Activated naive CD8-positive, alpha-beta T cell treated with anti-CD3 and anti-CD28 coated beads, Interleukin-2, amount 10 ng/mL, durations not matched to agents 7 days and 5 days (primary cell): ENCODE measurements at places on chromosomes 6 and 20. TPM values are rescaled to one million over a fixed set of nuclear protein-coding genes. Genes with fewer than 3 reads are reported as not detected.

- no peak overlapping the region for H3K4me3 ChIP-seq
- no peaks in the 10 kb centered on the region for H3K4me1 ChIP-seq
- no peak for DNase-seq
- peaks cover 14% of the 10 kb centered on the region for H3K27me3 ChIP-seq
Measured at GRCh38 chr6:110170081-110170480, 9.4 kb downstream of the WASF1 start.

GRCh38 chr20:36836591-36837269 is 39.2 kb upstream of the TLDC2 start:
- peaks cover 25% of the 10 kb centered on the region for H3K4me1 ChIP-seq
- no peaks in the 10 kb centered on the region for H3K36me3 ChIP-seq
- peak overlapping the region; percentile 90 for H3K4me3 ChIP-seq

GRCh38 chr6:20931093-20931492 is 396.8 kb downstream of the CDKAL1 start:
- H3K27ac ChIP-seq: no peak overlapping the region
- H3K27me3 ChIP-seq: no peaks in the 10 kb centered on the region
- H3K4me1 ChIP-seq: no peaks in the 10 kb centered on the region
- H3K36me3 ChIP-seq: peaks cover 5% of the 10 kb centered on the region
- DNase-seq: no peak

DNA sequence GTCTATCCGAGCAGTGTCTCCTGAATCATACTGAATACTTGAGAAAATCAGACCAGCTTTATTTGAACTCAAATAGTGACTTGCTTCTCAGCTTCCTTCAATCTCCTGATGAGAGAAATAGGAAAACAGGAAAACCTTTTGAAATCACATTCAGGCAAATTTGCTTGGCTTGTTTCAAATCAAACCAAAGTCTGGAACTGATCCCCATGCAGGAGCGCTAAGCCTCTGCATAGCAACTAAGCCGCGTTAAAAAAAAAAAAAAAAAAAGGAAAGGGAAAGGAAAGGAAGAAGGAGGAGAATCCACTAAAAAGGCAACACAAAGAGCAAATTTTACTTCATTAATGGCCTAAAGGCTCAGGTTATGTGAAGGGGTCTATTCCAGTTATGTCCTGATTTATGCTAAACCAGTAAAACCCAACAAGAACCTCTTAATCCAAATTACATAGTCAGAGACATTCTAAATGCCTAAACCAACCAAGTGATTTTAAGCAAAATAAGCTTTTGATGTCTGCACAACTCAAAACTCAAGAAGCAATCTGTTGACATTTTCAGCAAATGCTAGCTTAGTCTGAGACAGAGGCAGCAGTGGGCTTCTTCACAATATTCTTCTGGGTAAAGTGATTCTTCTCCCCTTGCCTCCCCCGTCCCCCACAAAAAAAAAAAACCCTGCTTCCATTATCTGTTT is 112.5 kb downstream of the SOBP start:
- peaks cover 5% of the 10 kb centered on the region for H3K4me1 ChIP-seq
- peaks cover 23% of the 10 kb centered on the region for H3K27me3 ChIP-seq
- peaks cover 1% of the 10 kb centered on the region for H3K36me3 ChIP-seq
- DNase-seq: no peak

ZSCAN23 gene
- 1.3 TPM for total RNA-seq

DNA sequence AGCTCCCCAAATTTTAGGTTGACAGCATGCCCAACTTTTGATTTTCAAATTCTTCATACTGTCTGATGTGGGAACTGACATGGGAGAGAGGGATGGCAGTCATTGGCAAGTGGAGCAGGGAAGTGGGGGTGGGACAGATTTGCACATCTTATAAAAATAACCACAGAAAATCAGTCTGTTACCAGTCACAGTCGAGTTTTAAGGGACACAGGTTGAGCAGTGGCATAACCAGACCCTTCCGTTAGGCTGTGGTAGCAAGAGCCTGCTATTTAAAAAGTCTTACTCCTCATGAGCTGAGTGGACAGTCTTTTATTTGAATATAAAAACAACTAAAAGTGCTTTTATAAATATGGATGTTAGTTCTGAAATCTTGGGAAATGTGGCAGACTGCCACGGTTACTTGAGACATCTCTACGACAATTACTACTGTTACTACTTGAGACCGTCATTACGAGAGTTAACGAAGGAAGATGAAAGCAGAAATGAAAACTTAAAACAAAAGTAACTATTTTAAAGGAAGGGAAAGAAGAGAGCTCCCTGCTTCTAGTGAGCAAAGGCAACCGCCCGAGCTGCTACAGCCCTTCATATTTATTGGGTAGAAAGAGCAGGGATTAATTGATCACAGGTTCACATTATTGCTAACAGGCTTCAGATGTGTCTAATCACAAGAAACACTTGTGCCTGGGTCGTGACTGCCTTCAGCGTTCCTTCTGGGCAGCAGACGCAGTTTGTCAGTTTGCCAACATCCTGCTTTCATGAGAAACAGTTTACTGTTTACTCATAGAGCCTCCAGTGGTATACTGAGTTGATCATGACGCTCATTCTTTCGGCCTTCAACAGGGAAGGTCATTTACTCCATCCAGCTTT is 71.3 kb downstream of the EFHC1 start:
- no peaks in the 10 kb centered on the region for H3K36me3 ChIP-seq
- H3K4me3 ChIP-seq: no peak overlapping the region
- DNase-seq: no peak

OR2H1 gene
- not detected for total RNA-seq

DNA sequence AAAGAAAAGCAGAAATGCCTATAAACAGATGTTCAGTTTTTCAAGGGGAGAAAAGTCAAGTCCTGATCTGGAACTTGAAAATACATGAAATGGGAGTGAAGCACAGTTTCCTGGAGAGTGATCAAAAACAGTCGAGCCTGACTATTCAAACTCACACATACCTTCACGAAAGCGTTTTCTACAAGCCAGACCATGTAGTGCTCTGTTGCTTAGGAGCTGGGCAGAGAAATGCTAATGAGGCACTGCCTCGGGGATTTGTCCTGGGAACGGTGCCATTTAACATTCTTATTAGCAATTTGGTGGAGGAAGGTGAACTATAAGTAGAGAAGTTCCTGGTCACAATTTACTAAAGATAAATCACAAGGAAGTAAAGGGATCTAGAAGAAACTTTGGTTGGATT is 5.9 kb downstream of the NHSL1 start:
- no peak for DNase-seq
- no peaks in the 10 kb centered on the region for H3K4me1 ChIP-seq
- H3K27me3 ChIP-seq: peaks cover 33% of the 10 kb centered on the region
- H3K4me3 ChIP-seq: no peak overlapping the region
- H3K27ac ChIP-seq: no peak overlapping the region
- H3K36me3 ChIP-seq: no peaks in the 10 kb centered on the region

- H3K27ac ChIP-seq: no peak overlapping the region
- H3K4me3 ChIP-seq: no peak overlapping the region
- no peaks in the 10 kb centered on the region for H3K36me3 ChIP-seq
Measured at GRCh38 chr6:55664591-55665587, 85.9 kb upstream of the HMGCLL1 start.

PTP4A1 gene
- 66.4 TPM for total RNA-seq

DNA sequence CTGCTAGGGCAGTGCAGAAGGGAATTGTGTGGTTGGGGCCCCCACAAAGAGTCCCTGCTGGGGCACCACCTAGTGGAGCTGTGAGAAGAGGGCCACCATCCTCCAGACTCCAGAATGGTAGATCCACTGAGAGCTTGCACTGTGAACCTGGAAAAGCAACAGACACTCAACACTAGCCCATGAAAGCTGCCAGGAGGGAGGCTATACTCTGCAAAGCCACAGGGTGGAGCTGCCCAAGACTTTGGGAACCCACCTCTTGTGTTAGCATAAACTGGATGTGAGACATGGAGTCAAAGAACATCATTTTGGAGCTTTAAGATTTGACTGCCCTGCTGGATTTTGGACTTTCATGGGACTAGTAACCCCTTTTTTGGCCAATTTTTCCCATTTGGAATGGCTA is 328.4 kb upstream of the KHDRBS2 start:
- no peak overlapping the region for H3K27ac ChIP-seq
- no peaks in the 10 kb centered on the region for H3K36me3 ChIP-seq
- H3K4me3 ChIP-seq: no peak overlapping the region

GRCh38 chr6:82237013-82237412 is 10.5 kb downstream of the IBTK start:
- H3K27me3 ChIP-seq: no peaks in the 10 kb centered on the region
- H3K27ac ChIP-seq: no peak overlapping the region
- peaks cover 7% of the 10 kb centered on the region for H3K4me1 ChIP-seq
- H3K36me3 ChIP-seq: peaks cover 23% of the 10 kb centered on the region

- no peak for DNase-seq
- H3K4me3 ChIP-seq: no peak overlapping the region
- peaks cover 15% of the 10 kb centered on the region for H3K27me3 ChIP-seq
Measured at GRCh38 chr6:53615633-53616449, 49.7 kb downstream of the KLHL31 start.

GRCh38 chr20:46644160-46644559 is 7.1 kb downstream of the SLC13A3 start:
- no peaks in the 10 kb centered on the region for H3K4me1 ChIP-seq
- no peak overlapping the region for H3K4me3 ChIP-seq
- DNase-seq: no peak
- H3K27me3 ChIP-seq: peaks cover 30% of the 10 kb centered on the region
- no peak overlapping the region for H3K27ac ChIP-seq
- H3K36me3 ChIP-seq: no peaks in the 10 kb centered on the region

DNA sequence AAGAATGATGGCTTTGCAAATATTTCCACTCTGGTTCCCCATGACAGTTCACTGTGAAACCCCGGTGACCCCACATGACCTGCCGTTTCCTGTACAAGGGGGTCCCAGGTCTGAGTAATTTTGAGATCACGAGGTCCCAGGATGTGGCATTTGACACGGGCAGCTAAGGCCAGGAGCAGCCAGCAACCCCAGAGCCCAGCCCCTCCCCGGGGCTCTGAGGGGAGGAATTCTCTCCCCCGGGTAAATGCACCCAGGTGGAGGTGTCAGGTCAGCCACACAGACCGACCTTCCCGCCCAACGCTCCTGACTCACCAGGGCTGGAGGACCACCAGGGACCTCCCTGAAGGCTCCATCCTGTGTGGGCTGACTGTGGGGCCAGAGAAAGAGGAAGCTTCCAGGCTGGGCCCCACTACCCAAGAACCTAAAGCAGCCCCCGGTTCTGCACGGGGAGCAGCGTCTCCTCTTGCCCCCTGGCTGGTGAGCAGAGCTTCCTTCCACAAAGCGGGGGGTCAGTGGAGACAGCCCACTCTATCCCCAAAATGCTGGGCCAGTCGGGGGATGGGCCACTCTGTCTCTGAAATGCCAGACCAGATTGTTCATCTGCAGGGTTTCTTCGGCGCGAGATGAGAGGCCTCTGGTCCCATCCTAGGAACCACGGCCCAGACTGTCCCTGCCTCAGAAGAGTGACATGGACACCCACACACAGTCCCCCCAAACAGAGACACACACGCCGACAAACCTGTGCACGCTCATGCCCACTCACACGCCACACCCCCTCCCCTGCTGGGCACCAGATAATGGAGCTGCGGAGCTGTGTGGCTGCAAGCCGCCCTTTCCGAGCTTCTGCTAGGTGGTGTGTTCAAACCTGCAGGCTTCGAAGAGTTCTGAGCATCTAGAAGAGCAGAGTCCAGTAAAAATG is 23.4 kb upstream of the SLCO4A1 start:
- DNase-seq: peak; percentile 73
- H3K36me3 ChIP-seq: no peaks in the 10 kb centered on the region
- H3K4me3 ChIP-seq: peak overlapping the region; percentile 77
- peaks cover 45% of the 10 kb centered on the region for H3K4me1 ChIP-seq

DNA sequence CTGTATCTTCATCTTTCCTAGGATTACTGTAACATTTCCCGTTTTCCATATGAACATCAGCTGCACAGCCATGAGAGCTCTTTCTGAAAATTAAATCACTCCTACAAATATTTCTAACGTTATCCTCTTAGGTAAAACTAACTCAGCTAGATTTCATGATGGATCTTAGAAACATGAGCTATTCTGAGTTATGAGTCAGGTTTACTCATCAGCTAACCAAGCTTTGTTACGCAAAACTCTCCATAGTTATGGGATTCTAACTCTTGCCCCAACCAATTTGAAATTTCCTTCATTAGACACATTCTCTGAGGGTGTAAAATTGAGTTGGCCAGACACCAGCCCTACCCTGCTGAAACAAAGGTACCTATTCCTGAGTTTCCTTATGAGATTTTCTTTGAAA is 14.0 kb downstream of the DEFB110 start:
- no peaks in the 10 kb centered on the region for H3K4me1 ChIP-seq
- H3K4me3 ChIP-seq: no peak overlapping the region
- no peaks in the 10 kb centered on the region for H3K36me3 ChIP-seq
- no peak for DNase-seq

- peaks cover 46% of the 10 kb centered on the region for H3K36me3 ChIP-seq
- no peak overlapping the region for H3K4me3 ChIP-seq
- no peaks in the 10 kb centered on the region for H3K27me3 ChIP-seq
- H3K27ac ChIP-seq: no peak overlapping the region
- DNase-seq: no peak
Measured at GRCh38 chr6:111573892-111574797, 31.5 kb downstream of the TRAF3IP2 start.

DNA sequence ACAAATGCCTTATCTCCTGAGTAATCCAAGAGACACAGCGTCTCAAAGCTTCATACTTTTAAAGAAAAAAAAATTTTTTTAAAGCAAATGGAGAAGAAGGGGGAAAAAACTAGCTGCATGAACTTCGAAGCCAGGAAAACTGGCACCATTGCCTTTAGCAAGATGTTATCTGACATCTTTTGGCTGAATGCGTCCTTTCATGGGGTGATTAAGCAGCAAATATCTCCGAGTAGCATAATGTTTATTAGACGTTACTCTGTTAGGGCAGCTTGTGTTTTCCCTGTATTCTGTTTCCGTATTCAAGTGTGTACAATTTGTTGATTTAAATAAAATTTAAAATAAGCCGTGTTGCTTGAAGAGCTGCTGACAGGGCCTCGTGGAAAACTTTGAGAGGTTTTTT is 76.5 kb upstream of the TSHZ2 start:
- peaks cover 2% of the 10 kb centered on the region for H3K36me3 ChIP-seq
- H3K4me3 ChIP-seq: no peak overlapping the region
- DNase-seq: no peak
- peaks cover 4% of the 10 kb centered on the region for H3K4me1 ChIP-seq
- peaks cover 16% of the 10 kb centered on the region for H3K27me3 ChIP-seq

- H3K4me3 ChIP-seq: no peak overlapping the region
- peaks cover 12% of the 10 kb centered on the region for H3K36me3 ChIP-seq
- H3K4me1 ChIP-seq: peaks cover 10% of the 10 kb centered on the region
- H3K27me3 ChIP-seq: no peaks in the 10 kb centered on the region
- no peak overlapping the region for H3K27ac ChIP-seq
Measured at GRCh38 chr6:13794184-13794583, 20.2 kb downstream of the MCUR1 start.

GRCh38 chr6:26202201-26202611 is 115.0 kb downstream of the HFE start:
- peaks cover 39% of the 10 kb centered on the region for H3K4me1 ChIP-seq
- H3K4me3 ChIP-seq: no peak overlapping the region
- no peaks in the 10 kb centered on the region for H3K27me3 ChIP-seq
- peak overlapping the region; percentile 36 for H3K27ac ChIP-seq
- peaks cover 2% of the 10 kb centered on the region for H3K36me3 ChIP-seq

DNA sequence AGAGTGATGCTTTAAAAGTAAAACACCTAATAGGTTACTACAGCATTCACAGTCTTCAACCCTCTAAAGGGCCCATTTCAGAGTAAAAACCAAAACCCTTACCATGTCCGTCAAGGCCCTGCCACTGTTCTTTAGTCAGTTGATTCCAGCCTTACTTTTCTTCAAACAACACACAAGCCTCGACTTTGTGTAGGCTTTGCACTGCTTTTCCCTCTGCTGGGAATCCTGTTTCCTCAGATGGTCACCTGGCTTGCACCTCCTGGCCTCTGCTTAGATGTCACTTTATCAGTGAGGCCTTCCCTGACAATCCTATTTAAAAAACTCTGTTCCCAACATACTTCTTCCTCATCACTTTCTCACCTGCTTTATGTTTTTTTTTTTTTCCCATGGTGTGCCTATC is 77.1 kb upstream of the FLRT3 start:
- no peaks in the 10 kb centered on the region for H3K27me3 ChIP-seq
- no peak overlapping the region for H3K4me3 ChIP-seq
- no peaks in the 10 kb centered on the region for H3K4me1 ChIP-seq
- DNase-seq: no peak
- H3K27ac ChIP-seq: no peak overlapping the region

SOX18 gene
- total RNA-seq: 0.51 TPM
